Peyer's patch (tissue), 4 donors: ENCODE measurements at places on chromosomes 4 and X. TPM values are rescaled to one million over a fixed set of nuclear protein-coding genes. Genes with fewer than 3 reads are reported as not detected.
A peak's percentile ranks its signal among the peaks of the same experiment; 100 is the strongest.

GRCh38 chr4:10619220-10619619 lies 65.3 kb downstream of the CLNK start:
- no peaks in the 10 kb centered on the region for H3K27me3 ChIP-seq
- H3K36me3 ChIP-seq: no peaks in the 10 kb centered on the region
- no peaks in the 10 kb centered on the region for H3K4me1 ChIP-seq
- no peak for DNase-seq

- no peaks in the 10 kb centered on the region for H3K36me3 ChIP-seq
- no peak overlapping the region for H3K4me3 ChIP-seq
- DNase-seq: no peak
- H3K27me3 ChIP-seq: no peaks in the 10 kb centered on the region
Observed at GRCh38 chrX:119130911-119131310, 3.3 kb upstream of the KIAA1210 start.

- peak overlapping the region; percentile 82 for H3K27ac ChIP-seq
- H3K4me3 ChIP-seq: no peak overlapping the region
- H3K4me1 ChIP-seq: no peaks in the 10 kb centered on the region
- no peak for DNase-seq
- no peaks in the 10 kb centered on the region for H3K36me3 ChIP-seq
- no peaks in the 10 kb centered on the region for H3K27me3 ChIP-seq
Observed at GRCh38 chr4:7829652-7830580, 109.7 kb downstream of the AFAP1 start.

DNA sequence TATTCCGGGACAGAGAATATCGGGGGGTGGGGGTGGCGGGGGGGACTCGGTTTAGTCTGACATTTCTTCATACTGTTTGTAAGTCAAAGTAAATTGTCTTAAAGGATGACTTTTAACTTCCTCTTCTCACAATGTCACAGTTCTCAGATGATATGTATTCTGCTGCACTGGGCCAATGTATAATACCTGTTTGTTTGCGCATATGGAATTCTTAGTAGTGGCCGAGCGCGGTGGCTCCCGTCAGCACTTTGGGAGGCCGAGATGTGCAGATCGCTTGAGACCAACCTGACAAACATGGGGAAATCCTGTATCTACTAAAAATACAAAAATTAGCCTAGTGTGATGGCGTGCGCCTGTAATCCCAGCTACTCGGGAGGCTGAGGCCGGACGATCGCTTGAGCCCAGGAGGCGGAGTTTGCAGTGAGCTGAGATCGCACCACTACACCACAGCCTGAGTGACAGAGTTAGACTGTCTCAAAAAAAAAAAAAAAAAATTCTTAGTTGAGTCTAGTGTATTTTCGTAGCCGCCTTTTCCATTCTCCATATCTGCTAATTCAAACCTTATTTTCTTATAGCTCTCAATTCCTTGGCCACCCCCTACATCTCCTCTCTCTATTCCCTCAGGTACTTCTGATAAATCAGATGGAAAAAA lies 851 bp downstream of the POLR2B start:
- H3K4me1 ChIP-seq: peaks cover 18% of the 10 kb centered on the region
- H3K27ac ChIP-seq: peak overlapping the region; percentile 87
- no peaks in the 10 kb centered on the region for H3K27me3 ChIP-seq
- peak overlapping the region; percentile 77 for H3K4me3 ChIP-seq
- no peak for DNase-seq

DNA sequence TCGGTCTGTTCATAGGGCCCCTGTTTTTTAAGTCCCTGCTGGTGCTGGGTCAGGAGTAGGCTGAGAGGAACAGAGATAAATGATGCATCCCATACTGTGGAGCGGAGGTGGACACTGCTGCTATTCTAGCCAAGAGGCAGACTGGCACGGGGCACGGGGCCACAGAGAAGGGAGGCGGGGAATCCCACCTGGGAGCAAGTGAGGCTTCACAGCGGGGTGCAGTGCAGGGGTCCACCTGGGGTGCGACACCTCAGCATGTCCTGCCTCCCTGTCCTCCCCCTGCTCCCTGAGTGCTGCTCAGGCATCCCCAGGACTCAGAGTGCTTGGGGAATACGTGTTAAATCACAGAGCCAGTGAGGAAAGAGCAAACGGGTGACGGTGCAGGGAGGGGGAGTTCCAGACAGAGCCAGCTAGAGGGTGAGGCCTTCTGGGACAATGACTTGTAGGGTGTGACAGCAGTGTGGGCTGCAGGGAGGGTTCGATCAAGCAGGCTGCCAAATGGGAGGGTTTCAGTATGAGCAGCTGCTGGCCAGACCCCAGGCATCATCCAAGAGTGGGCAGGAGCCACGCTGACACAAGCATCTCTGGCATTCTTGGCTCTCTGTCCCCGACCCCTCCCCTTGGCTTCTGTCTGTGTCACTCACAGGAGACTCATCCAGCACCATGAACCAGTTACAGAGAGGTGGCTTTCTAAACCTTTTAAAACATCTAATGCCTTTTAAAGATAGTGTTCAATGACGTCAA lies 13.7 kb upstream of the HTRA3 start:
- no peak for DNase-seq
- H3K4me3 ChIP-seq: no peak overlapping the region
- no peaks in the 10 kb centered on the region for H3K4me1 ChIP-seq
- no peaks in the 10 kb centered on the region for H3K27me3 ChIP-seq
- no peaks in the 10 kb centered on the region for H3K36me3 ChIP-seq

DNA sequence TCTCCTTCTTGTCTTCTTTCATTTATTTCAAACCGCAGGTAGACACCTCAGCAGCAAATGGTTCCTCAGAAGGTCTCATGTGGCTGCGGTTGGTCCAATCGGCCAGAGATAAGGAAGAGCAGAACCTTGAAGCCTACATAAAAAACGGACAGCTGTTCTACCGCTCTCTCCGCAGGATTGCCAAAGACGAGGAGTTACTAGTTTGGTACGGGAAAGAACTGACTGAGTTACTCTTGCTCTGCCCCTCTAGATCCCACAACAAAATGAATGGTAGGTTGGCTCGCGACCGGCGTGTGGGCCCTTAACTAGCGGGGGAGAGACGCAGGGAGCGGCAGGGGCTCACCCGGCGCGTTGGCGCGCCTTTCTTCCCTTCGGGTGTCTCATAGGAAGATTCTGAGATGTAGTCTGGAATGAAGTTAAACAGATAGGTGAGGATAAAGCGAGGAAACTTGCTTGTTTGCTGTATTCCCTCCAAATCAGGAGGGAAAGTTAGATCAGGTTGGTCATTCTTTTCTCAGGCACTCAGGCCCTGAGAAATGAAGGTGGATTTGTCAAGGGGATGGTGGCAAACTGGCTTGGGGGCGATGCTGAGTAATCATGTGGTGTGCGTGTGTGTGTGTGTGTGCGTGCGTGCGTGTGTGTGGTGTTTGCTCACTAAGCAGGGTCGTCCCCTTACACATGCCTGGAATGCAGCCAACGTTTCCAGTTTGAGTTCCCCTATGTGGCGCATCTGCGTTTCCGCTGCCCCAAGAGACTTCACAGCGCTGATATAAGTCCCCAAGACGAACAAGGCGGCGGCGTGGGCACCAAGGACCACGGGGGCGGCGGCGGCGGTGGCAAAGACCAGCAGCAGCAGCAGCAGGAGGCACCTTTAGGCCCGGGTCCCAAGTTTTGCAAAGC lies 4.2 kb downstream of the PRDM8 start:
- H3K4me3 ChIP-seq: peak overlapping the region; percentile 57
- no peaks in the 10 kb centered on the region for H3K27me3 ChIP-seq
- DNase-seq: peak; percentile 81
- no peaks in the 10 kb centered on the region for H3K36me3 ChIP-seq
- H3K4me1 ChIP-seq: peaks cover 5% of the 10 kb centered on the region

- no peak overlapping the region for H3K4me3 ChIP-seq
- no peak overlapping the region for H3K27ac ChIP-seq
- no peaks in the 10 kb centered on the region for H3K4me1 ChIP-seq
- no peaks in the 10 kb centered on the region for H3K27me3 ChIP-seq
- H3K36me3 ChIP-seq: no peaks in the 10 kb centered on the region
Observed at GRCh38 chr4:52425751-52426326, 233.3 kb downstream of the USP46 start.

GRCh38 chr4:39976945-39977488 lies 694 bp downstream of the PDS5A start:
- no peaks in the 10 kb centered on the region for H3K36me3 ChIP-seq
- H3K27me3 ChIP-seq: no peaks in the 10 kb centered on the region
- no peaks in the 10 kb centered on the region for H3K4me1 ChIP-seq

- no peaks in the 10 kb centered on the region for H3K27me3 ChIP-seq
- H3K27ac ChIP-seq: peak within 1 kb of the TSS; percentile 71
Observed at GRCh38 chrX:78945186-78945912, at the start of gene P2RY10. P2RY10 (plus strand) TSS chrX:78945391; CDS start chrX:78960521, 15,130 bp downstream.

DNA sequence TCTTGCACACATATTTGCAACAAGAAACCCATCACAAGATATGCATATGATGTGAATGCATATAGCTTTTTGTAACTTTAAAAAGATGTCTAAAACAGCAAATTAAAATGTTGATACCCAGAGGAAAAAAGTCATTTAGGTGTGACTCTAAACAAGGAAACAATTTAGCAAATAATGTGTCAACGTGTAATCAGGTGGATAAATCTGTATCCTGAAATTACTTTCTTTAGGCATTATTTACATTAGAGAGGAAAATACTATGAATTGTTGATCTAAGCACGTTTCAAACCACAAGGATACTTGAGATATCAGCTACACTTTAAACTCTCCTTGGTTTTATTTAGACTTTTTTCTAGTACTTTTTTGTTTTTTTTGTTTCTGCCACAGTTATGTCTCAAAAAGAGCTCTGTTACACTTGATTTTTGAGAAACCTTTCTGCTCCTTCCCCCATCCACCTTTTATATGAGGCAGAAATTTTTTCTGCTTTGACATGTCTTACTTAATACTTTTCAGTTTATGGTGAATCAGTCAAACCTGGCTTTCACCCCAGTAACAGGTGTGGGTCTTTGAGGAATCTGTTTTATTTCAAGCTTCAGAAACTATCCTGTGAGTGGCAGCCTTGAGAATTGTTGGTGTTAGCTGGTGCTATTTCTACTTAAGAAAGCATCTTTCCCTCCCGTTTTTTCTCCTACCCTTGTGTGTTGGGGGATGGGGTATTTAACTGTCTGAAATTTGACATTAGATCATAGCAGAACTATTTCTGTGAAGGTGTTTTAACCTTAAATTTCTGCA lies 1.9 kb downstream of the NPNT start:
- no peaks in the 10 kb centered on the region for H3K27me3 ChIP-seq
- H3K36me3 ChIP-seq: no peaks in the 10 kb centered on the region

DNA sequence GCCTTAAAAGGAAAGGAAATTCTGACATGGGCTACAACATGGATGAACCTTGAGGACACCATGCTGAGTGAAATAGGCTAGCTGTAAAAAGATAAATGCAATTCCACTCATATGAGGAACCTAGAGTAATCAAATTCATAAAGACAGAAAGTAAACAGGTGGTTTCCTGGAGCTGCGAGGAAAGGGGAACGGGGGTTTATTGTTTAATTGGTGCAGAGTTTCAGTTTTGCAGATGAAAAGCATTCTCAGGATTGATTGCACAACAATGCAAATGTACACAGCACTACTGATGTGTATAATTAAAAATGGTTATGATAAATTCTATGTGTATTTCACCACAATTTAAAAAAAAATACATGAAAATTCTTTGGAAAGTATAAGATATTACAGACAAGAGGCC lies 24.0 kb downstream of the PLRG1 start:
- DNase-seq: no peak
- H3K4me1 ChIP-seq: no peaks in the 10 kb centered on the region
- H3K27me3 ChIP-seq: no peaks in the 10 kb centered on the region
- H3K27ac ChIP-seq: no peak overlapping the region
- no peak overlapping the region for H3K4me3 ChIP-seq

GRCh38 chr4:112031712-112032328 lies 113.4 kb upstream of the FAM241A start:
- DNase-seq: peak; percentile 54
- H3K36me3 ChIP-seq: no peaks in the 10 kb centered on the region
- H3K4me1 ChIP-seq: no peaks in the 10 kb centered on the region
- no peak overlapping the region for H3K4me3 ChIP-seq

DNA sequence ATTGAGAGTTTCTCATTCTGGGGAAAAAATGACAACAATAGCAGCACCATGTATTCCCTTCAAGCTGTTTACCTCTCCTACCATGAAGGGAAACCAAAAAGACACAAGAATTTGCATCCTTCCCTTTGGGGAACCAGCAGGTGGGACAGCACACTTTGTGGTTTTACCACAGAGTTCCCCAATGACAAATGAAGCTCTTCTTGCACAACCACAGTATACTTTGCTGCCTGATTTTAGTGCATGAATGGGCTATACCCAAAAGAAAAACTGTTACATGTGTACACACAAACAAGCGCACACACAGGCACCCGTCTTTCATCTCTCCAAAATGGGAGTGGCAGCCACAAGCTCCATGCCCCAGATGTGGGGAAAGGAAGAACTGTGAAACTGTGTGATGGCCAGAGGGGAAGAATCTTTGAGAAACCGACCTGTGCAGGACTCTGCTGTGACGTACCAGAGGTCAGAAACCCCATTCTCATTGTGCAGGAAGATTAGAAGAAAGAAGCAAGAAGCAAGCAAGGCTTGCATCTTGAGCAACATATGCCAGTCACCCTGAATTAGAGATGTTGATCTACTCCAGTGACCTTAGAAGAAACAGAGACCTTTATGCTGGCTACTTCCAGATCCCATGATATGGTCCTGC lies 2.7 kb upstream of the MAML3 start:
- no peak overlapping the region for H3K4me3 ChIP-seq
- H3K4me1 ChIP-seq: no peaks in the 10 kb centered on the region
- no peaks in the 10 kb centered on the region for H3K36me3 ChIP-seq
- no peak for DNase-seq
- no peaks in the 10 kb centered on the region for H3K27me3 ChIP-seq

Gene CTAG1A
- total RNA-seq: not detected

Gene IRF2
- 42.8 TPM for total RNA-seq

Gene TCEAL7
- 1.1 TPM for total RNA-seq

Gene TEX13B
- not detected for total RNA-seq

Gene GUF1
- total RNA-seq: 26.6 TPM

Gene MID1
- total RNA-seq: 40.4 TPM

Gene GPRASP2
- total RNA-seq: 3.9 TPM

Gene UGT2B11
- total RNA-seq: not detected

Gene SULT1E1
- total RNA-seq: 67.3 TPM

Gene PPP2R2C
- 0.27 TPM for total RNA-seq

Gene MAOB
- total RNA-seq: 81.8 TPM

Gene LNX1
- 28.2 TPM for total RNA-seq
